Activated CD4-positive, alpha-beta T cell treated with anti-CD3 and anti-CD28 coated beads, Interleukin-2, amount 10 ng/mL, durations not matched to agents 24 days and 14 days (primary cell): ENCODE measurements at places on chromosomes 3 and 15. TPM values are rescaled to one million over a fixed set of nuclear protein-coding genes. Genes with fewer than 3 reads are reported as not detected.

Gene HEG1
- 35.3 and 40.8 TPM in 2 replicates for total RNA-seq

Gene GJD2
- not detected in 2 replicates for total RNA-seq

Gene DNAJA4
- 74.1 and 75.9 TPM in 2 replicates for total RNA-seq

Gene INKA1
- 1.1 and 1.4 TPM in 2 replicates for total RNA-seq

Gene SPATA12
- total RNA-seq, result not detected in 2 replicates

Gene STAC
- total RNA-seq, result not detected in 2 replicates

Gene EXOG
- total RNA-seq, result 18.0 and 20.8 TPM in 2 replicates

Gene PSTPIP1
- 182 and 186 TPM in 2 replicates for total RNA-seq

Gene BLM
- 64.1 and 66.4 TPM in 2 replicates for total RNA-seq

Gene FOXB1
- 0.54 and 0.68 TPM in 2 replicates for total RNA-seq

Gene EPHB1
- 1.6 and 2.3 TPM in 2 replicates for total RNA-seq

Gene DUOXA2
- not detected in 2 replicates for total RNA-seq

Gene EMC7
- total RNA-seq, result 70.9 and 75.8 TPM in 2 replicates

Gene CCR5
- total RNA-seq, result 1.7 and 2.3 TPM in 2 replicates

Gene TYRO3
- 4.2 and 6.2 TPM in 2 replicates for total RNA-seq

Gene MAP2K5
- total RNA-seq, result 21.0 and 25.1 TPM in 2 replicates

Gene TRIM71
- total RNA-seq, result 0.05 and 0.07 TPM in 2 replicates

Gene MITF
- 0.16 and 0.52 TPM in 2 replicates for total RNA-seq
